ENCODE measurements at places on chromosomes 5 and 9.

GRCh38 chr5:98768960-98769209 lies 4.6 kb upstream of the RGMB start:
- no peak for DNase-seq

GRCh38 chr9:112047538-112048066 lies 127.5 kb downstream of the SUSD1 start:
- no peak for DNase-seq

DNA sequence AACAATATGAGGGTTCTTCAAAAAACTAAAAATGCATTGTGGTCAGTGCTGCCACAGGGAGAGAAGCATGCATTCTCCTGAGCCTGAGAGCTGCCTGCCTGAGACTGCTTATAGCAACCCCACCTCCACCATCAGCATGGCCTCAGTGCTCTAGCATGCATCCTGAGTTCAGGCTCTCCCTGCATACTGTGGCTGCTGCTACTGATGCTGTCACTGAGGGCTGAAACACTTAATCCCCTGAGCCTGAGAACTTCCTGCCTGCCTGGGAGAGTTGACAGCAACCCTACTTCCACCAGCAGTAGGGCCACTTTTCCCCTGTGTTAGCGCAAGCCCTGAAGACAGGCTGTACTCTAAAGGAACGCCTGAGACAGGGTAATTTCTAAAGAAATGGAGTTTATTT lies 206.0 kb downstream of the FBXO4 start:
- DNase-seq: no peak

DNA sequence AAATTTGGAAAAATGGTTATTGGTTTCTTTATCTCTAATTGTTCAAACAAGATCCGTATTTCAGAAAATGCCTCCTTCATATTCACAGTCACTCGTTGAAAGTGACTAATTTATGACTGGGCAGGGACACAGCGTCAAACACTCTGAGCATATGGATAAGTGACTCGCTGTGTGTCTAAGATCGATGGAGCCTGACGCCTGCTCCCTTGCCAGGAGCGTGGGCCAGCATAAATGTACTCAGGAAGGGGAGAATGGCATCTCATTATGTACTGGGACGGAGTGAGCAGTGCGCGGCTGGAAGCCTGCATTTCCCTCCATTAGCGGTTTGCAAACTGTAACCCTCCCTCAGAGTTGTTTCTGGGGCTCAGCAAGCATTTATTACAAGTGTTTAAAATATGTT lies 79.8 kb upstream of the CAST start:
- DNase-seq: no peak

DNA sequence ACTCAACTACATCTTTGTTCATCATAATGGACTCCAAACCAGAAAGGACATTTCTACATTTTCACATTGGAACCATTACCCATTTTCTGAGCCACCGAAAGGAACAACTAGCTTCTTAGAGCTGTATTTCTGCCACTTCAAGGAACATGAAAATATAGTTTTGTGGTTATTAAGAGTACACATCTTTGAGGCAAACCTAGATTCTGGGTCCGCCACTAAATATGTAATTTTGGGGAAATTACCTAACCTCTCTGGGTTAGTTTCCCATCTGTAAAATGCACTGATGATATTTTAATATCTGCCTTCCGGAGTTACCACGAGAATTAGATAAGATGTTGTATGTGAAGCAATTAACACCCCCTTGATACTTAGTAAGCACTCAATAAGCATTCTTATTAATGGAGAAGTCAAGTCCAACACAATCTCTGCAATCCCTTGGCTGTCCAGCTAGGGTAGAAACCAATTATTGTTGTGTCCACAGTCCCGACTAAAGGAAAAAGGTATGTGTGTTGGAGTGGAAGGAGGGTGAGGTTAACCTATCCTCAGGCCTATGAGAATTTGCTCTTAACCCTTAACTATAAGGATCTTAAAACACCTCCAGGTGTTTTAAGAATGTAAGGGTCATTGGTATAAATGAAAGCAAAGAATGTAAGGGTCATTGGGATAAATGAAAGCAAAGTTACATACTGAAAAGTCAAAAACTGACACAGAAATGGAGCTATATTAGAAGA lies 94.0 kb upstream of the PTGER4 start:
- no peak for DNase-seq

DNA sequence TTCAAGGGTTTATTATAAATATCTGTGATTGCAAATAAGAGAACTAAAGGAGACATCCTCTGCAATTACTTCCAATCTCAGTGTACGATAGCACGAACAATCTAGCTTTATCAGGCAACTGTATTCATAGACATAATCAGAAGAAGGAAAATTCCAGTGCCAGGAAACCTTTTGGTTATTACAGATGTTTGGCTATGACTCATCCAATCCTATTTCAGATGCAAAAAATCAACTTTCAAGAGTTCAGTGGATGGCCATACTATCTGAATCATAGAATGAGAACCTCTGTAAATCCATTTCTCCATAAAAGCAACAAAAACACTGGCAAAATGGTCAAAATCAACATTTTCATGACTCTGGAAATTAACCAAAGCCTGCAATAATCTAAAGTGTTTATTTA lies 37.9 kb downstream of the GAS1 start:
- DNase-seq: no peak

DNA sequence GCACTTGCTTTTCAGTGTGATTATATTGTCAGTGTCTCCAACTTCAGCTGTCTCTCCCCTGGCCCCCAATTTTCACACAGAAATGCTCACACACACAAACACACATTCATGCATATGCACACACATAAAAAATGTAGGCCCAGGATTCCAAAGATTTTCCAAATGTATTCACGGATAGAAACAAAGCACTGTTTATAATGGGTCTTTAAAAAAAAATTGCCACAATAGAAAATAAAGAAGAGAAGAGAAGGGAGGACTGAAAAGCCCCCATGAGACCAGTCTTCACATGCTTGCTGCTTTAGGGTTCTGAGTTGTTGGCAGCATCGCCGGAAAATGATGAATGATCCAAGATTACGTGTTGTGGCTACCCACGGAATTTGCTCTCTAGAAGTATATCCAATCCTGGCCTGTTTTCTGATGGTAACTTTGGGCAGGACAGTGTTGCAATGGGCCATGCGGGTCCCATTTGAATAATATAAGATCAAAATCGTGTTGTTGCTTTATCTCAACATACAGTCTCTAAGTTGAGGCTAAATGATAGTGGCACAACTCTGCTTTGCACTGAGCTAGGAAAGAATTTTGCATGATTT lies 36.2 kb upstream of the ACO1 start:
- no peak for DNase-seq

- peak; percentile 57 for DNase-seq
These were observed 50.2 kb upstream of the RNF38 start for GRCh38 chr9:36450110-36450732.

- no peak for DNase-seq
These were observed 14.5 kb downstream of the CCT5 start for GRCh38 chr5:10264604-10265003.

DNA sequence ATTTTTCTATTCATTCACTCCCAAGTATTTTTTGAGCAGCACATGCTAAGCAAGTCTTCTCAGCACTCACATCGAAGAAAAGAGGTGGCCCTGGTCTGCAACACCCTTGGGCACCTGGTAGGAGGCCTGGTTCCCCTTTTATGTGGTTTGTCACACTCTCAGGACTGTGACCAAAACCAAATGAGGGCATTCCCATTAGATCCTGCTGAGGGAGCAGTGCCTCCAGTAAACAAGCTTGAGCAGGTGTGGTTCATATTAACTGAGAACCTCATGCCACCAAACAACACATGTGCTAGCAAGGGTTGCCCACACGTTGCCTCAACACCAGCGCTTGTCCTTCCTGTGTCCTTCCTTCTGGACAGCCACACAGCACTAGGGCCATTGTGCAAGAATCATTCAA lies 26.9 kb upstream of the SYK start:
- no peak for DNase-seq

DNA sequence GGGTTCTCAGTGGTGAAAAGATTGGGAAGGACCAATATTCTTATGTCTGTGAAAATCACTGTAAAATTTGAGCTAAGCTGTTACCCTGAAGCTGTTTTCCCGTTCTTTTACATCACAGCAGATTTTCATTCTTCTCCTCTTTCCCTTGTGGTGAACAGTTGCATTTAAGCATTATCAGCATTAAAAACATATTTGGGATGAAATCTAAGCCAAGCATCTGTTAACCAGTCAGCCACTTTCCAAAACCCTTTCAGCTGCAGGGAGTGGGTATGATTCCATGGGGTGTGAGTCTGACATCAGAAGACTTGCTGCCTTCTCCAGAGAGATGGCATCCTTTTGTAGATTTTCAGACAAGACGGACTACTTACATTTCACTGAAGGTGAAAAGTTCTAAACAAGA lies 97.2 kb downstream of the TRIO start:
- no peak for DNase-seq

DNA sequence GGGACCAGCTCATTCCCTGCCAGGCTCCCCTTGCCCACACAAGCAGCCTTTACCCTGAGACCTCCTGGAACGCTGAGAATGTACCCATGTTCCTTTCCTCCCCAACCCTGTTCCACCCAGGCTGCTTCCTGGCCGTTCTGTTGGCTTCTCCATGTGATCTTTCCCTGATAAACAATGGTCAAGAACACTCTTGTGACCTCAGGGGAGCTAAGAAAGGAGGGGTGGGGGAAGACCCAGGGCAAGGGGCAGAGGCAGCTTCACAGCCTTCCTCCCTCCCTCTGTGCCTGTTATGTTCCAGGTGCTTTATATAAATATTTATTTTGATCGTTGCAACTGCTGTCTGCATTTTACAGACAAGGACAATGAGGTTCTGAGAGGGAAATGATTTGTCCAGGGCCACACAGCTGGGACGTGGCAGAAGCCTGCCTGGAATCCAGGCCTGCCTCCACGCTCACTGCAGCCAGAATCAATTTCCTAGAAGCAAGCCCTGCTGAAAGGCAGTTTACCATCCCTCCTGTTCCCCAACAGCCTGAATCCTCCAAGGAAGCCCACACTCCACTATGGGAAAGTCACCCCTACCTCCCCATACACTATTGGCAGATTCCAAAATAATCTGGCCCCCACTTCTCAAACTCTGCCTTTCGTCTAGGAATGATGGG lies 3.9 kb downstream of the SHROOM1 start:
- DNase-seq: no peak

- no peak for DNase-seq
These were observed 123.9 kb downstream of the FBXL17 start for GRCh38 chr5:108257996-108258395.

- DNase-seq: peak; percentile 35
These were observed 287.3 kb downstream of the EBF1 start for GRCh38 chr5:158812408-158812807.

DNA sequence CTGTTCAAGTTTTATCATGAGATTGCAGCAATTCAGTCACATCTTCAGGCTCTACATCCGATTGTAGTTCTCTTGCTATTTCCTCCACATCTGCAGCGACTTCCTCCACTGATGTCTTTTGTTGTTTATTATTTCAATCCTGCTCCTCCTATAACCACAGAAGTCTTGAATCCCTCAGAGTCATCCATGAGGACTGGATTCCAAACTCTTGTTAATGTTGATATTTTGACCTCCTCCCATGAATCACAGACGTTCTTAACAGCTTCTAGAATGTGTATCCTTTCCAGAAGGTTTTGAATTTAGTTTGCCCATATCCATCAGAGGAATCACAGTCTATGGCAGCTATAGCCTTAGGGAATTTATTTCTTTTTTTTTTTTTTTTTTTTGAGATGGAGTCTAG lies 3.6 kb downstream of the FBXO38 start:
- DNase-seq: no peak

DNA sequence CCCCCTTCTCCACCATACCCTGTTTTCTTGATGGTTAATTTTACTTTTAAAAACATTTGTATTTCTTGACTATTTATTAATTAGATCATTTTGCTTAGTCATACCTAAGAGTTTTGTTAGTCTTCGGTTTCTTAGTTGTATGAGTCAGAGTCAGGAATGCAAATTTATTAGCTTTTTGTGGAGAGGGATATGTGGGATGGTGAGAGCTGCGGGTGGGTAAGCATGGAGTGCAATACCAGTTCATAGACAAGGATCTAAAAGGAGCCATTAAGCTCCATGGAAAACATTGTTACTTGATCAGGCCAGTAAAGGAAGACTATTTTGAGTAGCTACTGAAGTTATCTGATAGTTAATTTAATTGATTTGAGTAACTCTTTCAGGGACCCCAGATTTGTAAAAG lies 77.5 kb downstream of the ZSWIM6 start:
- no peak for DNase-seq

GRCh38 chr5:151469992-151470391 lies 22.6 kb downstream of the SLC36A1 start:
- DNase-seq: no peak

- no peak for DNase-seq
These were observed 189.3 kb upstream of the TLE4 start for GRCh38 chr9:79382458-79382857.

DNA sequence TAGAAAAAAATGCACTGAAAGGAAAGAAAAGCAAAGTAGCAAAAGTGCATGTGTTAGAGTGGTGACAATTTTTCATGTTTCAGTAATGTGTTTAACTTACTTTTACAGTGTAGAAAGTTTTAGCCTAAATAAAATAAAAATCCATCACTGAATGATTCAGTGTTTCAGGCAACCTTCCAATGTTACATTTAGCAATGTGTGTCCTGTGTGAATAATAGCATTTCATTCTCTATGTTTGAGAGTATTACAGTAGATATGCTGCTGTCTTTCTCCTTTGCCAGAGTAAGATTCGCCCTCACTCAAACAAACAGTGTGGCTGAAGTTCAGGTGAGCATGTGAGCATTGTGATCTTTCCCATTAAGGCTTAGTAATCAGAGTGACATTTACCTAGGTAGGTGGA lies 171.1 kb downstream of the TARS1 start:
- DNase-seq: no peak

DNA sequence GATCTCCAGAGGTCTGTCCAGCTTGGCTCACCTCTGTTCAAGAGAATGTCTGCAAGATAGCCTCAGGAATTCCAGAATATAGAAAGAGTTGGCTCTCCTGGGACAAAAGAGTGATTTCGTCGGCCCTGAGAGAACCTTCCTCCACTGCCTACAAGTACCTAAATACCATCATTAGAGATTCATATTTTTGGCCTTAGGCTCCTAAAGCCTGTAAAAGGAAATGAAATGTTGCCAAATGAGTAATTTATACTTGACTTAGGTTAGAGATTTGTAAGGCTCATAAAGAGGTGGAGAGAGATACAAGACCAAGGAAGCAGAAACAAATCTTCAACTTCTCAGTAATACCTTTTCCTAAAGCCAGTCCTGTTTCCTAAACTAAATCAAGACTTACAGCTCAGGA lies 146.2 kb downstream of the CCDC192 start:
- DNase-seq: no peak
